NCI-H2081 treated with DMSO at 0.1 percent for 48 hours (cell line): ENCODE measurements at places on chromosomes 7 and 10.

DNA sequence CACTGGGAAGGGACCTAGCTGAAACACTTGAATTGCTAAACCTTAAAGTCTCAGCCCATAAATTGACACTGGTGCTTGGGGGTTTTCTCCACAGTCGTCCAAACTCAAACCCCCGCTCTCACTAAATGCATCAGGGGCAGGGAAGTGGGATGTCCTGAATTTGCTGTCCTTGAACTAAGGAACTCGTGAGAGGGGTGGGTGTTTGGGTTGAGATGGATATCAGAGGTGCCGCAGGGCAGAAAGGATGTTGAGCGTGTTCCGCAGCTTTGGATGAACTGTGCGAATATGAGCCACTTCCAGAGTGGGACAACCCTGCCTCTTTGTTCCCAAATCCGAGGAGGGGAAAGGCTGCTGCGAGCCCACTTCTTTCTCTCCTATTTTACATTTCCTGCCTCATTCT lies 90.3 kb upstream of the LYZL2 start:
- no peak for DNase-seq

- no peak for DNase-seq
These were observed 82.2 kb downstream of the EPDR1 start for GRCh38 chr7:38002689-38003088.

DNA sequence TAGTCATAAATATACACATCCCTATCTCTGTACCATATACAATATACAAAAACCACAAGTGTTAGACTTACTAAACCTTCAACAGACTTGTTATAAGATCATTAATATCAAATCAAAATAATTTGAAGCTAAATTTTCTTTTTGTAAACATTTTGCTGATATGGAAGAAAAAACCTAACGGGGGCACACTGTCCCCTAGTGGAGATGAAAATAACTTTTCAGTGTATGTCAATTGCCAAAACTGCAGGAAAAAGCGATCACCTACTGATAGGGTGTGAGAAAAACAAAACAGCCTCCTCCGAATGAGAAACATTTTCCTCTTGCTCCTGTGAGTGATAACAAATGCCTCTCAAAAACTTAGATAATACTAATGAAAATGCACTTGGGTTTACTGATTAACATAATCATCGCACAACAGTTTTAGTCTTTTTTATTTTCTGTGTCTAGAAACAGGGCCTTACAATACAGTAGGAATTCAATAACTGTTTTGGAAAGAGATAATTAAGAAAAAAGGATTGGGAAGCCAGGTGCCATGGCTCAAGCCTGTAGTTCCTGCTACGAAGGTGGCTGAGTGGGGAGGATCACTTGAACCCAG lies 322.7 kb downstream of the CRPPA start:
- DNase-seq: no peak

DNA sequence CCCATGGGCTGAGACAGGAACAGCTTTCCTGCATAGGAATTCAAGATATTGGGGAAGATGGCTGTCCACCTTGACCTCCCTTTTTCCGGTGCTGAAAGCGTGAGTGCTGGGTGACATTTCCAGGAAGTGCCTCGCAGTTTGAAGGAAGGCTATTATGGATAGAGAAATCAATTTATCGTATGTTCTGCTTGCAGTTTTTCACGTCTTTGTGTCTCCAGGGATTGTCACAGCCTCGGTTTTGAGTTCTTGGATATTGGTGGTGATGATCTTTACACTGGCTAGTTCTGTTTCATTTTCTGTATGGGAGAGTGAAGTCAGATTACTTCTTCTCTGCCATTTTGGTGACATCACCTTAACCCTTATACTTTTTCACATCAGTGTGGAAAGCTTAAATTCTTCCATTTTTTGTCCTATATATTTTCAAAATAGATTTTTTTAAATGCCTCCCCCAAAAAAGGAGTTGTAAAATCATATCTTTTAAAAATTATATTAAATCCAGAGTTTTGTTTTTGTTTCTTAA lies 102.5 kb upstream of the APBB1IP start:
- no peak for DNase-seq

DNA sequence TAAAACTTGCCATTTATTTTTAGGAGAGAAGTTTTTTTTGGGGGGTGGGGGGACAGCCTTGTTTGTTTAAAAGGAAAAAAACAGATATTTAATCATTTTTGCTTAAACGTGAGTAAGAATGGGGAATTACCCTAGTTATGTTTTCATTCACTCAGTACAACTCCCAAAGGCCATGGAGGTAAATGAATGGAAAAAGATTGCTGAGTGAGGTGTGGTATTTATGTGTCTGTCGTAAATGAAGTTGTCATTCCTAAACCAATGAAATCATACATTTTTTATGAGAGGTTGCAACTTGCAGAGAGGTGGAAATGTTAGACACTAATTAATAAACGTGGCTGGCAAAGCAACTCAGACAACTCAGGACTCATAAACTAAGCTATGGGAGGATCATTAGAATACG lies 218.1 kb downstream of the CELF2 start:
- no peak for DNase-seq
